ENCODE measurements at places on chromosomes 12 and 14.

GRCh38 chr12:69154585-69155363, 84.6 kb upstream of the CPSF6 start:
- no peak overlapping the region for H3K4me3 ChIP-seq
- H3K4me1 ChIP-seq, result peaks cover 14% of the 10 kb centered on the region
- no peaks in the 10 kb centered on the region for H3K36me3 ChIP-seq
- DNase-seq, result peak; percentile 71

GRCh38 chr14:70780396-70781075, 28.8 kb downstream of the MAP3K9 start:
- no peaks in the 10 kb centered on the region for H3K27me3 ChIP-seq
- H3K36me3 ChIP-seq, result no peaks in the 10 kb centered on the region
- no peaks in the 10 kb centered on the region for H3K4me1 ChIP-seq
- no peak overlapping the region for H3K4me3 ChIP-seq

GRCh38 chr12:55743406-55744339, 751 bp downstream of the GDF11 start:
- H3K27ac ChIP-seq, result no peak overlapping the region
- peaks cover 17% of the 10 kb centered on the region for H3K4me1 ChIP-seq
- no peaks in the 10 kb centered on the region for H3K36me3 ChIP-seq
- DNase-seq, result peak; percentile 69

- DNase-seq, result no peak
- H3K27me3 ChIP-seq, result no peaks in the 10 kb centered on the region
- no peak overlapping the region for H3K4me3 ChIP-seq
- no peaks in the 10 kb centered on the region for H3K36me3 ChIP-seq
- H3K4me1 ChIP-seq, result no peaks in the 10 kb centered on the region
Observed at GRCh38 chr12:84497819-84498218, 414.8 kb downstream of the SLC6A15 start.

- no peaks in the 10 kb centered on the region for H3K27me3 ChIP-seq
- H3K27ac ChIP-seq, result no peak overlapping the region
- no peaks in the 10 kb centered on the region for H3K4me1 ChIP-seq
- H3K36me3 ChIP-seq, result no peaks in the 10 kb centered on the region
- no peak overlapping the region for H3K4me3 ChIP-seq
Observed at GRCh38 chr12:16594797-16595196, 11.2 kb downstream of the LMO3 start.

GRCh38 chr12:13375583-13376345, 179.2 kb downstream of the EMP1 start:
- no peak overlapping the region for H3K4me3 ChIP-seq
- no peaks in the 10 kb centered on the region for H3K27me3 ChIP-seq
- no peak for DNase-seq

DNA sequence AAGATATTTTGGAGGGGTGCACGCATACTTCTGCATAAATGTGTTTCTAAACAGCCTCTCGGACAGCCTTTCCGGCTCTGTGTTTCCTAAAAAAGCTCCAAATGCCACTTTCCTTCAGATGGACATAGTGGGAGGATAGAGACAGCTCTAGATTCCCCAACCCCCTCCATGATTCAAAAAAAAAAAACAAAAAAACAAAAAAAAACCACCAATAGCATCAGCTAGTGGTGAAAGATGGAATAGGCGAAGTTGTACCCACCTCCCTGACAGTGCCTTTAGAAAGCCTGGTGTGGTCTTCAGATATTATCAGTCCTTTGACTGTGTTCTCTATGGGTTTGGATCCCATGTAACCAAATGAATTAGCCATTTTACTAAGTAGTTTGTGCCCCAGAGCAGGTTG, 94.1 kb downstream of the PHETA1 start:
- H3K27me3 ChIP-seq, result no peaks in the 10 kb centered on the region
- no peak overlapping the region for H3K4me3 ChIP-seq
- H3K36me3 ChIP-seq, result no peaks in the 10 kb centered on the region
- no peak overlapping the region for H3K27ac ChIP-seq

- no peak overlapping the region for H3K4me3 ChIP-seq
- H3K27me3 ChIP-seq, result no peaks in the 10 kb centered on the region
- H3K27ac ChIP-seq, result no peak overlapping the region
- no peak for DNase-seq
Observed at GRCh38 chr14:28057359-28058296, 709.0 kb upstream of the FOXG1 start.

DNA sequence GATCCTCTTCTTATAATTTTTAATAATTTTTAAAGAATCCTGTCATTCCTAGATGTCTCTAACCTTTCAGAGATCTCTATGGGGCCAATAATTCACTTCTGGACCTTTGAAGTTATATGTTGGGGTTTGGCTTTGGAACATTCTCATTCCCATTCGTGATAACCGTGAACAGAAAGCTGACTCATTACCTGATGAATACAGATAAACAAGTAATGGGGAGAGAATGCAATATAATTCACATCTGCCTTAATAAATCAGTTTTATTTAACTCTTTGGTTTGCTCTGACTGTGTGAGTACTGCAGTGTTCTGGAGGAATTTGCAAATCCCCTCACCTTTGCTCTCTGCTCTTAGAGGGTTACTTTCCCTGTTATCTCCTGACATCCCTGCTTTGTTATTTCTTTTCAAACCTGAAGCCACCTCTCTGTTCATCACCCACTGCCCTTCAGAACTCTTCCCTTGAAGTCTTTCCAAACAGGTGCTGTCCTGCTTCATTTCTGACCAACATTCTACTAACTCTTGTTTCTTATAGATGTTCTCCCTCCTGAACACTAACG, 79.6 kb upstream of the SLC38A2 start:
- H3K36me3 ChIP-seq, result no peaks in the 10 kb centered on the region
- no peaks in the 10 kb centered on the region for H3K27me3 ChIP-seq
- no peak overlapping the region for H3K4me3 ChIP-seq
- H3K27ac ChIP-seq, result no peak overlapping the region
- DNase-seq, result no peak
- H3K4me1 ChIP-seq, result peaks cover 54% of the 10 kb centered on the region

- H3K4me3 ChIP-seq, result no peak overlapping the region
- H3K27me3 ChIP-seq, result no peaks in the 10 kb centered on the region
- no peak for DNase-seq
- H3K27ac ChIP-seq, result no peak overlapping the region
- H3K4me1 ChIP-seq, result no peaks in the 10 kb centered on the region
- H3K36me3 ChIP-seq, result no peaks in the 10 kb centered on the region
Observed at GRCh38 chr12:84305144-84305543, 607.5 kb downstream of the SLC6A15 start.

- H3K27me3 ChIP-seq, result no peaks in the 10 kb centered on the region
- H3K4me3 ChIP-seq, result no peak overlapping the region
- H3K27ac ChIP-seq, result no peak overlapping the region
- DNase-seq, result no peak
Observed at GRCh38 chr14:52907949-52908348, 42.9 kb downstream of the FERMT2 start.

GRCh38 chr14:74978416-74978947, 23.1 kb upstream of the PGF start:
- peaks cover 36% of the 10 kb centered on the region for H3K4me1 ChIP-seq
- DNase-seq, result no peak
- H3K4me3 ChIP-seq, result no peak overlapping the region
- H3K36me3 ChIP-seq, result no peaks in the 10 kb centered on the region
- no peak overlapping the region for H3K27ac ChIP-seq

DNA sequence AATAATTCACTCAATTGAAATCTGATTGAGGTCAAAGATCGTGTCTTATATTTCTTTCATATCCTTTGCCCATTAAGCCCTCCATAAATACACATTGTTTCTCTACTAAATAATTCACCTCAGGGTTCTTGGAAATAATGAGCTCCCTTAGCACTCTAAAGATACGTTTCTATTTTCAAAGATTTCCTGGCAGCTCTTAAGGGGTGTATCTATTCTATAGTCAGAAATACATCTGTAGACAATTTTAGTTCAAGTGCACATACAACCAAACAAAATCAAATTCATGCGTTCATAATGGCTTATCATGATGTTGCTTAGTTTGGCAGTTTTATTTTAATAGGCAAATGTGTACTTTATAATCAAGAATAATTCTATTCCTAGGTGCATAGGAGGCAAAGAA, 361.1 kb upstream of the DDHD1 start:
- no peaks in the 10 kb centered on the region for H3K4me1 ChIP-seq
- no peak overlapping the region for H3K4me3 ChIP-seq
- no peaks in the 10 kb centered on the region for H3K27me3 ChIP-seq
- H3K36me3 ChIP-seq, result no peaks in the 10 kb centered on the region

- H3K4me3 ChIP-seq, result no peak overlapping the region
- no peaks in the 10 kb centered on the region for H3K36me3 ChIP-seq
- no peaks in the 10 kb centered on the region for H3K27me3 ChIP-seq
Observed at GRCh38 chr14:39946807-39947206, 514.6 kb upstream of the FBXO33 start.

GRCh38 chr12:124171231-124171979, 123.5 kb upstream of the RFLNA start:
- H3K27ac ChIP-seq, result no peak overlapping the region
- H3K4me3 ChIP-seq, result no peak overlapping the region
- DNase-seq, result no peak
- peaks cover 8% of the 10 kb centered on the region for H3K4me1 ChIP-seq
- H3K27me3 ChIP-seq, result no peaks in the 10 kb centered on the region

DNA sequence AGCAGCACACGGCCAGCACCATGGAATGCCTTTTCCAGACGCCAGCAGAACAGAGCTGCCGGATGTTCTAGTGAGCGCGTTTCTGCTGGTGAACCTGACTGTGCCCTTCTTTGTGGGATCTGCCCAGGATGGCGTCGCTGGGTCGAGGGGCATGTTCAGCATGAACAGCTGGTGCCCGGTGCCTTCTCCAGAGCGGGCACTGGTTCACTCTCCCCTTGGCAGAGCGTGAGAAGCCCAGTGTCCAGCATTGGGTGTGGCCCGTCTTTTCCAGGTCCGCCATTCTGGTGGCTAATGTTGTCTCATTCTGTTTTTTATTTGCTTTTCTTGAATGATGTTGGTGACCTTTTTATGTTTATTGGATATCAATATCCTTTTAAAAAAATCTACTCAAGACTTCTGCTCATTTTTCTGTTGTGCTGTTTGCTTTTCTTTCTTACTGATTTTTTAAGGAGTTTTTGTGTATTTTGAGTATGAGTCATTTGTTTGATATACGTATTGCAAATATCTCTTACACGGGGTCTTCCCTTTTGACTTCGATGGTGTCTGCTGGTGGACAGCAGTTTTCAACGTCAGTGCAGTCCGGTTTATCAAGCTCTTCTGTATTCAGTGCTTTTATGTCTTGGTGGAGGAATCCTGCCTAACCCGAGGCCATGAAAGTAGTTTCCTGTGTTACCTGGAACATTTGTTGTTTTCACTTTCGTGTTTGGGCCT, 74.3 kb downstream of the ADGRD1 start:
- H3K36me3 ChIP-seq, result no peaks in the 10 kb centered on the region
- peak overlapping the region; percentile 65 for H3K27ac ChIP-seq
- no peaks in the 10 kb centered on the region for H3K4me1 ChIP-seq
- H3K27me3 ChIP-seq, result no peaks in the 10 kb centered on the region
- H3K4me3 ChIP-seq, result peak overlapping the region; percentile 29

- peak within 1 kb of the TSS; percentile 99 for H3K4me3 ChIP-seq
- peak within 1 kb of the TSS; percentile 79 for H3K27ac ChIP-seq
- H3K36me3 ChIP-seq, result no peaks in the 10 kb centered on the region
- H3K4me1 ChIP-seq, result peaks cover 35% of the 10 kb centered on the region
- no peaks in the 10 kb centered on the region for H3K27me3 ChIP-seq
- peak; percentile 94 for DNase-seq
Observed at GRCh38 chr14:49767571-49768300, at the start of gene KLHDC2. Gene KLHDC2 (plus strand): TSS chr14:49768153. CDS start chr14:49768469, 316 bp downstream.

GRCh38 chr14:21024585-21025370, at the start of gene NDRG2:
Gene NDRG2 (minus strand): TSS chr14:21025061. CDS start chr14:21023315, 1,746 bp downstream.
- H3K4me1 ChIP-seq, result peaks cover 15% of the 10 kb centered on the region
- peak; percentile 86 for DNase-seq
- H3K27me3 ChIP-seq, result no peaks in the 10 kb centered on the region
- no peaks in the 10 kb centered on the region for H3K36me3 ChIP-seq
- H3K4me3 ChIP-seq, result peak within 1 kb of the TSS; percentile 73

GRCh38 chr14:38799671-38800070, 303.4 kb downstream of the SEC23A start:
- no peaks in the 10 kb centered on the region for H3K36me3 ChIP-seq
- H3K27ac ChIP-seq, result no peak overlapping the region
- no peaks in the 10 kb centered on the region for H3K4me1 ChIP-seq
- no peak for DNase-seq
- no peaks in the 10 kb centered on the region for H3K27me3 ChIP-seq

DNA sequence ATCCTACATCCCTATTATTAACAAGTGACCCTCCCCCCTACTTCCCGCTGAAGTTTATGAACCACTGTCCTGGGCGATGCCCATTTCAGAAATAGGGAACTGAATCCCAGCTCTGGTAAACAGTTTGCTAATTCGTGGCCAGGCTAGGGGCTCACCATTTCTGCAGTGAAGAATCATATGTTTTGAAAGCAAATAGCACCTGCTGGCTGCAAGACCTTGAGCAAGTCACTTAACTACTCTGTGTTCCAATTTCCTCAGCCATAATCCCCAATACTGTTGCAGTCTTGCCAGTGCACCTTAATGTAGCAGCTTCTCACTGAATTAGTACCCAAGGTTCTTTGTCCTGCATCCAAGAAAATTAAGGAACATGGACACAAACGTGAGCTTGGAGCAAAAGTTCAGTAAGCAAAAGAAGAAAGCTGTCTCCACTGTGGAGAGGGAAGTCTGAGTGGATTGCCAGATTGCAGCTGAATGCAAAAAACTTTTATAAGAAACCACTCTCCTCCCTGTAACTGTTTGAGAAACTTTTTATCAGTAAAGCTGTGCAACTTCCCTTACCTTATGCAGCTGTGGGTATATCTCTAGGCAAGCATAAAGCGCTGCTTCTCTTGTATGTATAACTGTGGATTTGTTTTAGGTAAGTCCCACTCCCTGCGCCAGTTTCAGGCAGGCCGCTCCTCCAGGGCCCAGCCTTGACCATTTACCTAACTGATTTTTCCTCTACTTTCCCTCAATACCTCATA, 824 bp downstream of the OAS1 start:
- no peaks in the 10 kb centered on the region for H3K36me3 ChIP-seq
- DNase-seq, result no peak
- H3K27ac ChIP-seq, result peak overlapping the region; percentile 24
- peaks cover 11% of the 10 kb centered on the region for H3K4me1 ChIP-seq

GRCh38 chr12:14514154-14514842, 53.4 kb downstream of the PLBD1 start:
- peak; percentile 82 for DNase-seq
- no peak overlapping the region for H3K4me3 ChIP-seq
- H3K4me1 ChIP-seq, result peaks cover 14% of the 10 kb centered on the region
- no peaks in the 10 kb centered on the region for H3K36me3 ChIP-seq
- H3K27me3 ChIP-seq, result no peaks in the 10 kb centered on the region

- no peaks in the 10 kb centered on the region for H3K4me1 ChIP-seq
- H3K27ac ChIP-seq, result no peak overlapping the region
- no peak for DNase-seq
- no peaks in the 10 kb centered on the region for H3K27me3 ChIP-seq
- H3K4me3 ChIP-seq, result no peak overlapping the region
Observed at GRCh38 chr14:93715279-93715927, 72.9 kb downstream of the PRIMA1 start.

DNA sequence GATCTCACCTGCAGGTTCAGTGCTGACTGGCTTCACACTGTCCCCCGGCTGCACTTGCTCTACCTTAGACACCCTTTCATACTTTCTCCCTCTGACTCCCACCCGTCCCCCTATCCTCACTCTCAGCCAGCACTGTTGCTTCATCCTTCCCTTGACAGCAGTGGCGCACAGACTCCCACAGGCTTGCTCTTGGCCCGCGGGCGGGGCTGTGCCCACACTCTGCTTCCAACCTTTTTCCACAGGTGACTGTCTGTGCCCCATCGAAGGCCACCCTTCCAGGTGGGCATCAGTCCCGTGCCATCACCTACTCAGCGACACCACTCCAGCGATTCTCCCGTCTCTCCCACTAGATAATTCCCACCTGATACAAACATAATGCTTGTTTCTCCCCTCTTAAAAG, 1.0 kb upstream of the RPS6KL1 start:
- no peak overlapping the region for H3K4me3 ChIP-seq
- DNase-seq, result no peak
- H3K36me3 ChIP-seq, result no peaks in the 10 kb centered on the region
- no peaks in the 10 kb centered on the region for H3K27me3 ChIP-seq

- H3K4me1 ChIP-seq, result peaks cover 10% of the 10 kb centered on the region
- no peaks in the 10 kb centered on the region for H3K27me3 ChIP-seq
- no peak for DNase-seq
- no peak overlapping the region for H3K27ac ChIP-seq
Observed at GRCh38 chr14:64983439-64984310, 3.0 kb upstream of the FNTB start.
